ENCODE measurements at places on chromosomes 5 and 9.

- DNase-seq: no peak
Measured at GRCh38 chr5:41524174-41524573, 13.8 kb upstream of the PLCXD3 start.

DNA sequence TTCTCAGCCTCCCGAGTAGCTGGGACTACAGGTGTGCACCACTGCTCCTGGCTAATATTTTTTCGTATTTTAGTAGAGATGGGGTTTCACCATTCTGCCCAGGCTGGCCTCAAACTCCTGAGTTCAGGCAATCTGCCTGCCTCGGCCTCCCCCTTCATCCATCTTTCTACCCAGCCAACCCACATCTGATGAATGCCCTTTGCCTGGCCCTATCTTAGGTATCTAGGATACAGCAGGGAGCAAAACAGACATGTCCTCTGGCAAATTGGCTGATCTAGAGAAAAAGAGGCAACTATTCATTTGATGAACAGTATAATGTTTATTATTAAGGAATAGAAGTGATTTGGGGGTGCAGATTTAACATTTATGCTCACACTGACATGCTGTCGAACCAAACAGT is 123.0 kb downstream of the TRIO start:
- DNase-seq: no peak

DNA sequence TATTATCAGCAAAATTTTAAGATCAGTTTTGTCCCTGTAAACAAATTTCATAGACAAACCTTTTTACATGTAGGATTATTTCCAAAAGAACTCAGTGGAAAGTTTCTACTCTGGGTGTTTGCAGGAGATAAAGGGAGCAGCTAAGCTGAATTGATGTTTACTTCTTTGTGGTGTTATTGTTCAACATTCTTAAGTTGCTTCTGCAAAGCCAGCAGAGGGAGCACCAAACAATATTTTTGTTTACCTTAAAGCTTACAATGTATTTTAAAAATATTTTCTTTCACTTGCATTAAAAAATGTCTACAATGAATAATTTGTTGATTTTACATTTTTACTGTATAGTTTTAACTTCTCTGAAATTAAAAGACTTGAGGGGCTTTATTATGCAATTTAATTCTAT is 135.4 kb downstream of the ATG10 start:
- DNase-seq: no peak

DNA sequence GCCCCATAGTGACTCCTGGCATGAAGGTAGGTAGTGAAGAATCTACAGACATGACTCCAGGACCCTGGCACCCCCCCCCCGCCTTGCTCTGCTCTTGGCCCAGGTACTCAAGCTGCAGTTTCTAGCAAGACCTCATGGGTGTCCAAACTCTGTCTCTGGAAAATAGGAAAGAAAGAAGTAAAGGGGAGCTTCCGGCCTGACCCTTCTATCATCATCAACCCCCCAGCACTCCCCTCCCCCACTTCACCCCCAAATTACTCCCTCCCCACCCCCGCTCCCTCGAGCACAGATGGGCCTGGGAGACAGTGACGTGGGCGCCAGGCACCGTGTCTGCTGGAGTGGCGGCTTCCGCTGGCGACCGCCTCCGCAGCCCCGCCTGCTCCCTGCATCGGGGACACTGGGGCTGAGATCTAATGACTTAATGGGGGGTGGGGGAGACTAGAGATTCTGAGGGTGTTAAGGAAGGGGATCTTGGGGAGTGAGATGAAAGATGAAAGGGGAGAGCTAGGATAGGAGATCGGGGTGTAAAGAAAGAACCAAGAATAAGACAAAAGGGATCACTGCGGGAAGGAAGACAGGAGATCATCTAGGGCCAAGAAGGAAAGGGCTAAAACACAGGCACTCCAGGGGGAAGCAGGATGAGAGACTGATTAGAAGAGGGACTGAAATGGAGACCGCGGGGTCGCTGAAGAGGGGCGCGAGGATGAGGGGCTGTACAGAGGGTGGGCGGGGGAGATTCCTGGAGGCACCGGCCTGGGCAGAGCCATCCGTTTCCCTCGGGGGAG is 1.1 kb upstream of the DNAJB5 start:
- no peak for DNase-seq
